Immature natural killer cell (primary cell): ENCODE measurements at places on chromosomes 13 and 19.

DNA sequence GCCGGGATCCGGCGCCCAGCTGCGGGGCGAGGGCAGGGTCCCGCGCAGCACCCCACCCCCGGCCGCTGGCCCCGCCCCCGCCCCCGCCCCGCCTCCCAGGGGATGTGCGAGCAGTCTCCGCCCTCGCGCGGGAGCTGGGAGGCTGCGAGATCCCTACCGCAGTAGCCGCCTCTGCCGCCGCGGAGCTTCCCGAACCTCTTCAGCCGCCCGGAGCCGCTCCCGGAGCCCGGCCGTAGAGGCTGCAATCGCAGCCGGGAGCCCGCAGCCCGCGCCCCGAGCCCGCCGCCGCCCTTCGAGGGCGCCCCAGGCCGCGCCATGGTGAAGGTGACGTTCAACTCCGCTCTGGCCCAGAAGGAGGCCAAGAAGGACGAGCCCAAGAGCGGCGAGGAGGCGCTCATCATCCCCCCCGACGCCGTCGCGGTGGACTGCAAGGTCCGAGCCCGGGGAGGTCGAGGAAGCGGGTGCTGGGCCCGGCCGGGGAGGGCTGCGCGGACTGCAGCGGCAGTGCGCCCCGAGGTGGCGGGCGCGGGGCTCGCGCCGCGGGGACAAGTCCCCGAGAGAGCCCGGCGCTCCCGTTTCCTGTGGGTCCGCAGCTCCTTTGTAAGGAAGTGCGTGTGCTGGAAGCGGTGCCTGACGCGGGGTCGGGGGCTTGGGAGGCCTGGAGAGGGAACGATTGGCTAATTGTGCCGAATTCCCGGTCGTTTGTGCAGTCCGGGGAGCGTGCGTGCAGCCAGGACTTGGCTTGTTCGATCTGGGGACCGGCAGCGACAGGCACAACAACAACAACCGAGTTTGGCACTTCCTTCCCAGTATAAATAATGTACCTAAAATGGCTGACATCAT lies at the start of gene ITM2B:
TSS of gene ITM2B (plus strand) at position 161 of the 843 bp plus-strand sequence. CDS start at position 316, 155 bp downstream.
- DNase-seq = peak; percentile 72

GRCh38 chr13:77653301-77653700 lies 44.2 kb upstream of the SLAIN1 start:
- no peak for DNase-seq

GRCh38 chr19:35015270-35015953 lies 14.9 kb upstream of the SCN1B start:
- no peak for DNase-seq

DNA sequence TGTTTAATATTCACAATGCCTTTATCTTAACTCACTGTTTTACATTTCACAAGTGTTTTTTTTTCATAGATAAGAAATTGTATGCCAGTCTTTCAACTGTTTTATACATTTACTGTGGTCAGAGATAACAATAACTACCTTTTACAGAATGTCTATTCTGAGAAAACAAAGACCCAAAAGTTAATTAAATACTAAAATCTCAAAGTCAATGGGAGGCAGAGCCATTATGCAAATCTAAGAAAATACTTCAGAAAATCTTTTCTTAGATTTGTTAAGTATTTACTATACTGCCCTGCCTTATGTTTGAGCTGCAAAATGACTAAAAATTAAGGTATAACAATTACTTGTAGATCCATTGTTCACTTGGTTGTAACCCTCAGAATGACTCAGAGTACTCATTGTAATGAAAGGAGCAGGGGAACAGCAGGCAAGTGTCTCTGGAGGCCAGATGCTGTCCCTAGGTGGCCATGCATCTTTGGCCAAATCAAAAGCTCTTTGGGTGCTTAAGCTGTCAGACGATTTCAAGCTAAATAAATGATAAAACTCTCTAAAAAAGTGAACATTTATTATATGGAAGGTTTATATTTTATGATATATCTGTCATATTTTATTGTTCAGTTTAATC lies 770.1 kb upstream of the PCDH20 start:
- no peak for DNase-seq

GRCh38 chr19:23098988-23099387 lies 17.8 kb upstream of the ZNF730 start:
- no peak for DNase-seq

- DNase-seq = no peak
These were observed 5.9 kb upstream of the SRRM5 start for GRCh38 chr19:43605875-43606568.

DNA sequence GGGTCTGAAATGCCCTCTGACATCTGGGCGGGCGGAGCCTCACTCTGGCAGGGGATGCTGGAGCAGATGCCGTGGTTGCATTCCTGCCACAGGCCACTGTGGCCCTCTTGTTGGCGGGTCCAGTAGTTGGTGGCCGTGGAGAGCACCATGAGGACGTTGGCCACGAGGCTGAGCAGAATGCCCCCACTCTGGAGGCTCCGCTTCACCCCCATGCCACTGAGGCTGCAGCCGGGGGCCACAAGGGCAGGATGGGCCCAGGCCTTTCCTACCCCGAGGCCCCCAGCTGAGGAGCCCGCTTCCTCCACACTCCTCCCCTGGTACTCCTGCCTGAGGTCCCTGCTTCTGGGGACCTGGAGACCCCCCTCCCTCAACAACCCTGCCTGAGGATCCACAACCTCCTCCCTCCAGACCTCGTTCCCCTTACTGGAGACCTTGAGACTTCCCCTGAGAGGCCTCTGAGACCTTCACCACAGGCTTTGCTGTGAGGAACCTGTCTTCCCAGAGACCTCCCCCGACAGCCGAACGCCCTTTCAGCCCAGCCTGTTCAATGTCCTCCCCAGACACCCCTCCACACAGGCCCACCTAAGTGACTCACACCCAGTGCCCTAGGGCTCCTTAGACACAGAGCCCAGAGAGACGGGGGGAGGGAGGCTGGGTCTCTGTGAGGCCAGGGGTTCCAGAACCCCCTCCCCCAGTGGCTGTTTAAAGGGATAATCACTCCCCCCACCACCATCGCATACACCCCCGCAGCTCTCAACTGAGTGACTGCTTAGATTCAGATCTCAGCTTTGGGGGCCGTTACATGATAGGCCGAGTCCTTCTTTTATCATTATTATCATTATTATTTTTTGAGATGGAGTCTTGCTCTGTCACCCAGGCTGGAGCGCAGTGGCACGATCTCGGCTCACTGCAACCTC lies at the start of gene CLDND2:
TSS of gene CLDND2 (minus strand) at position 638 of the 917 bp plus-strand sequence. CDS start at position 212, 426 bp downstream.
- peak; percentile 66 for DNase-seq

DNA sequence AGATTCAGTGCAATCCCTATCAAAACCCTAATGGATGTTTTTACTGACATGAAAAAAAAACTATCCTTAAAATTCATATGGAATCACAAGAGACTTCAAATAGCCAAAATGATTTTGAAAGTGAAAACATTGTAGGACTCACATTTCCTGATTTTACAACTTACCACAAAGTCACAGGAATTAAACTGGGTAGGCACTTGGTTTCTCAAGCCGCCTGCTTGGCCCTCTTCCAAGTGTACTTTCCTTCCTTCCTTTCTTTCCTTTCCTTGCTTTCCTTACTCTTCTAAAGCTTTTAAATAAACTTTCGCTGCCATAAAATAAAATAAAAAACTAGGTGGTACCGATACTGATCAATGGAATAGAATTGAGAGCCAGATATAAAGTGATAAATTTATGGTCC lies 21.0 kb upstream of the CD33 start:
- DNase-seq = no peak

- DNase-seq = no peak
These were observed 501.3 kb upstream of the ARGLU1 start for GRCh38 chr13:107069108-107069776.

DNA sequence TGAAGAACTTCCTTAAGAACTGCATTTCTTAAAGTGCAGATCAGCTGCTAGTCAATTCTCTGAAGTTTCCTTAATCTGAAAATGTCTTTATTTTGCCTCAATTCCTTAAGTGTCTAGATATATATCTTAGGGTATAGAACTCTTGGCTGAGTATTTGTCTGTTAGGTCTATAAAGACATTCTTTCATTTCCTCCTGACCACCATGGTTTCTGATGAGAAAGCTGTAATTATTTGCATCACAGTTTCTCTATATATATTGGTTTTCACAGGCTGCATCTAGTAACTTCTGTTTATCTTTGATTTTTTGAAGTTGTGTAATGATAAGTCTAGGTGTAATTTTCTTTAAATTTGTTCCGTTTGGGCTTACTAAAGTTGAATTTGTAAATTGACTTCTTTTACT lies 15.2 kb downstream of the NDFIP2 start:
- no peak for DNase-seq

- peak; percentile 47 for DNase-seq
These were observed 58.0 kb downstream of the MAP4K1 start for GRCh38 chr19:38559428-38560401.

GRCh38 chr19:51711702-51712101 lies 12.1 kb downstream of the HAS1 start:
- DNase-seq = no peak

GRCh38 chr13:48942131-48942530 lies 33.6 kb upstream of the FNDC3A start:
- no peak for DNase-seq

GRCh38 chr13:65926750-65927171 lies 1303.4 kb downstream of the PCDH9 start:
- DNase-seq = peak; percentile 17

GRCh38 chr13:24922387-24922744 lies 158.4 kb downstream of the RNF17 start:
- DNase-seq = no peak

DNA sequence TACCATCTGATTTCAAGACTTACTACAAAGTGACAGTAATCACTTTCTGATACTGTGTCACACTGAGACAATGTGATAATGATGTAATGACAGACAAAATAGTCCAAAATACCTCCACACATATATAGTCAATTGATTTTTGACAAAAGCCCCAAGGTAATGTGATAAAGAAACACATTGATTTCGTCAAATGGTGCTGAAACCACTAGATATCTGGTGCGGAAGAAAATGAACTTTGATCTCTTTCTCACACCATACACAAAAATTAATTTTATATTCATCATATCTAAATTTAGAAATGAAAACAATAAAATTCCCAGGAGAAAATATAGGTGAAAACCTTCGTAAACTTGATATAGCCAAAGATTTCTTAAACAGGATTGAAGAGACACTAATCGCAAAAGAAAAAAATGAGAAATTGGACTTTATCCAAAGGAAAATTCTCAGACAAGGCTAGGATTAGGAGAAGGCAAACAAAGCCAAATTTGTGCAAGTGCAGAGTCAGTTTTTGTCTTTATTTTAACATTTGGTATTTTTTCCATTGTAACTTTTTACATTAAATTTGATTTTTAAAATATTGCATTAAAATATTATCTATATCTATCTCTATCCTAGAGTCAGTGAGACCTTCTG lies 739.9 kb downstream of the DIAPH3 start:
- no peak for DNase-seq

- DNase-seq = no peak
These were observed 269.3 kb downstream of the KCNRG start for GRCh38 chr13:50284540-50284939.

GRCh38 chr19:45960595-45961235 lies 12.9 kb downstream of the NOVA2 start:
- no peak for DNase-seq

GRCh38 chr19:3343619-3344502 lies 22.5 kb upstream of the NFIC start:
- no peak for DNase-seq

DNA sequence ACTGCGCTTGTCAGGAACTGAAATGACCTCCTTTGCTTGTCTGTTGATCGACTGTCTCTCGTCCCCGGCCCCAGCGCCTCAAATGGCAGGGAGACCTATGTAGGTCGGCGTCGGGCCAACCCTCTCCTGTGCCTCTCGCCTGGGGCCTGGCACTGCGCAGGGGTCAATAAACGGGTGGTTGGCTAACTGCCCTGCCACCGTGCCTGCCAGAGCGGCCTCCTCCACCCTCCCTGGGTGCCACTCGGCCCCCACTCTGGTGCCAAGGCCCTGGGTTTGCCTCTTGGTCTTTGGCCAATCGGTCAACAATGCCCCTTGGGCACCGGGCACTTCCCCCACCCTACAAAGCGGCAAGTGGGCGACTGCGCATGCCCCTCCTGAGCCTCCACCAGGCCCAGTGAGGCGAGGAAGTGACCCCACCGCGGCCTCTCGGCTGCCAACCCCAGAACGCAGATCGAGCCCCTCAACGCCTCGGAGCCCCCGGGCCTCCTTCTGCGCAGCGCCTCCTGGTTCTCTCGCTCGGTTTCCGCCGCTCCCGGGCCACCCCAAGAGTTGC lies 1.1 kb downstream of the KEAP1 start:
- no peak for DNase-seq

DNA sequence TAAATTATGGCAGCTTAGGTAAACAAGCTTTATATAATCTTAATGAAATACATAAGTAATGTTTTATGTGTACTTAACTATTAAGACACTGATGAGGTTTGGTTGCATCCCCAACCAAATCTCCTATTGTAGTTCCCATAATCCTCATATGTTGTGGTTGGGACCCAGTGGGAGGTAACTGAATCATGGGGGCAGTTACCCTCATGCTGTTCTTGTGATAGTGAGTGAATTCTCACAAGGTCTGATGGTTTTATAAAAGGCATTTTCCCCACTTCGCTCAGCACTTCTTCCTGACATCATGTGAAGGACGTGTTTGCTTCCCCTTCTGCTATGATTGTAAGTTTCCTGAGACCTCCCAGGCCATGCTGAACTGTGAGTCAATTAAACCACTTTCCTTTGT lies 212.7 kb downstream of the DIAPH3 start:
- DNase-seq = no peak

GRCh38 chr19:5131031-5131505 lies 162.2 kb downstream of the KDM4B start:
- no peak for DNase-seq

GRCh38 chr13:105660561-105660960 lies 874.9 kb downstream of the EFNB2 start:
- DNase-seq = no peak

GRCh38 chr19:51664131-51664530 lies 17.5 kb upstream of the SIGLEC14 start:
- DNase-seq = no peak

DNA sequence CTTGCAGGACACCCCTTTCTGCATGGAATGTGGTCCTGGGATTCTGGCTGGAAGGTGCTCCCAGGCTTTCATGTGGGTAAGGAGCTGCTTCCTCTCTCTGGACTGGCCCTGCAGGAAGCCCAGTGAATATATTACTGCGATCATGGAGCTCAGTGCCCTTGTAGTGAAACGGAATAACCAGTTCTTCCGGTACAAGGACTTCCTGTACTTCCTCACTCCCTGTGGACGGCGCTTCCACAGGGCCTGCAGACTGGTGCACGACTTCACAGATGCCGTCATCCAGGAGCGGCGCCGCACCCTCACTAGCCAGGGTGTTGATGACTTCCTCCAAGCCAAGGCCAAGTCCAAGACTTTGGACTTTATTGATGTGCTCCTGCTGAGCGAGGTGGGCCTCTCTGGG lies 8.0 kb downstream of the CYP4F8 start:
- DNase-seq = no peak
